ENCODE measurements at places on chromosomes 5 and 9. TPM values are rescaled to one million over a fixed set of nuclear protein-coding genes. Genes with fewer than 3 reads are reported as not detected.

The SEMA4D gene
- 458 TPM for total RNA-seq

The SLC44A1 gene
- 5.3 TPM for total RNA-seq

The ZNF879 gene
- total RNA-seq: 3.2 TPM

The MTAP gene
- total RNA-seq: 63.7 TPM
